ENCODE measurements at places on chromosomes 3 and 15.

DNA sequence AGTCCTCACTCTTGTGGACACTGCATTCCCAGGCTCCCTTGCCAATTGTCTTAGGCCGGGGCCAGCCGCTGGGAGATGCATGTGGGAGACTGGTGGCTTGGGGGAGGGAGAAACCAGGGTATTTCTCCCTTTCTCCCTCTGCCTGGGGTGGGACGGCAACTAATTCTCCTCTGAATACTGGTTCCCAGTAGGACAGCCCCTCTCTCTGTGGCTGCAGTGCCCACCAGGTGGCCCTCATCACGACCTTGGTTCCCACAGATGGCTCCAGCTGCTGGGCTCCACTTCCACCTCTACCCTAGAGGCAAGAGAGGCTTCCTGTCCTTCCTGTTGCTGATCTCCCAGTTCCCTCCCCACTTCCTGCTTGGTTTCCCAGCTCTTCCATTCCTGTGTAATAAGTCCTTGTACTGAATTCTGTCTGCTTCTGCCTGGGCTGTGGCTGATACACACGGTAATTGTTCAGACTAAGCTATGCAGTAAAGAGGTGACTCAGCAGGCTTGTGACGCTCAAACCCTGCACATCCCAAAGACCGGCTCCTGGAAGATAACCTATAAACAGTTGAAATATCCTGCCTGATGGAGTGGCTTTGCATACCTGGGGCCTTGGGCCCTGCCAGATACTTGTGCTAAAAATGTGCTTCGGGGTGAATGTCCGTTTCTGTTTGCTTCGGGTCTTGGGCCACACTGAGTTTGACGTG is 20.4 kb upstream of the COPG1 start:
- peak; percentile 91 for DNase-seq

GRCh38 chr15:73687351-73687750 is 3.2 kb downstream of the CD276 start:
- no peak for DNase-seq

- no peak for DNase-seq
Observed at GRCh38 chr3:29067007-29067406, 213.9 kb upstream of the RBMS3 start.

GRCh38 chr3:29226706-29227105 is 54.2 kb upstream of the RBMS3 start:
- DNase-seq, result no peak

DNA sequence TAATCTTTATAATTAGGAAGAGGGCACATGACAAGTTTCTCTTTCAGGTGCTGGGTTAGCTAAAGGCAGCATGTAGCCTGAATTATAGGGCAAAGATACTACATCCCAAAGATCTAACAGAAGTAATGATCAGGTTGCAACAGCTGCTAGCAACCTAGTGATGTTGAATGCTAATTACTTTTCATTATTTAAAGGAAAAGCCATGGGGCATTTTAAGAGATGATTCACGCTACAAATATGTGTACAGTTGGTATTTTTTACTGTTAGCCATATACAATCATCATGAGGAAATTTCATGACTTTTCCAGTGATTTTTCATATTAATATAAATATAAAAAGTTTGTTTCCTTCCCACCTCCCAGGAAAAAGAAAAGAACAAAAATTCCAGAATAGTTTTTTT is 43.0 kb downstream of the NEK10 start:
- DNase-seq, result no peak

GRCh38 chr3:124217542-124217941 is 225.6 kb upstream of the ROPN1 start:
- peak; percentile 45 for DNase-seq

- DNase-seq, result no peak
Observed at GRCh38 chr3:40109641-40110490, 199.6 kb upstream of the EIF1B start.

DNA sequence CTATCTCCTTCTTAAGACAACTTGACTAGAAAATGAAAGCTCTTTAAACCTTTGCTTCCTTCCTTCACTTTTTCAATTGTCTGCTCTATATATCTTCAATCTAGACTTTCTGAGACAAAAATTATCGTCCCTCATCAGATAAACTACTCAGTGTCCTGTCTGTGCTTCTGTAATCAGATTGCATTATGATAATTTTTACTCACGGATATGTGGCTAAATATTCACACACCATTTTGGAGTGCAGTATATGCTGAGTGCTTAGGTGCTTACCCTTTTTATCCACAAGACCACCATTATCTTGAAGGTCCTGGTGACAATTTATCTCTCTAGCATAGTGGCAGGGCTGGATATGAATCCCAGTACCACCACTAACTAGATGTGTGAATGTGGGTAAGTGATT is 1012.3 kb downstream of the TUSC7 start:
- no peak for DNase-seq

GRCh38 chr3:57068437-57069089 is 8.1 kb downstream of the SPATA12 start:
- DNase-seq, result peak; percentile 91

- DNase-seq, result no peak
Observed at GRCh38 chr3:20700714-20701113, 514.7 kb upstream of the SGO1 start.

DNA sequence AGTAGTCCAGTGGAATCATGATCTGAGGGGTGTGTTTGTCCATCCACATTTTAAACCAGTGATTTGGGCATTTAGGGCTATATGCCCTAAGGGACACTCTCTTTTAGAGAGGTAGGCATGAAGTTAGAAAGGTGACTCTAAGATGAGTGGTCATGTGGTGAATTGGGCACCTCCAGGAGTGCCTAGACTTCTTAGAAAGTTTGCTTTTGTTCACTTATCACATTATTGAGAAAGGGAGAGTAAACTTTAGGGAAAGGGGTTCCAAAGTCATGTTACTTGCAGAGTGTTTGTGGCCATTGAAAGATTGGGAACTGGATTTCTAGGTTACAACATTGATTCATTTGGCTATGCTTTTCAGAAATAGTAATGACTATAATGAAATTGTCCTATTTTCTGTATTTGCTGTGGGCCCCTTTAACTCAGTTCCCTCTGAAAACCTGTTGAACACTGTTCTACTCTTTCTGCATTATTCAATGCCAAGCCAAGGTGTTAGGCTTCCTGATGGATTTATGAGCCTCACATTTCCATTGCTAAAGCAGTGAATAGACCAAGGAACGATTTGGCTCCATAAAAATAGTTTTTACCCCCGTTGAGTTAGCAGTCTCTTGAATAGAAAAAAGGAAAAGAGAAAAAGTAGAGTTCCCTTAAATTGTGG is 169.3 kb downstream of the PTPRG start:
- no peak for DNase-seq

DNA sequence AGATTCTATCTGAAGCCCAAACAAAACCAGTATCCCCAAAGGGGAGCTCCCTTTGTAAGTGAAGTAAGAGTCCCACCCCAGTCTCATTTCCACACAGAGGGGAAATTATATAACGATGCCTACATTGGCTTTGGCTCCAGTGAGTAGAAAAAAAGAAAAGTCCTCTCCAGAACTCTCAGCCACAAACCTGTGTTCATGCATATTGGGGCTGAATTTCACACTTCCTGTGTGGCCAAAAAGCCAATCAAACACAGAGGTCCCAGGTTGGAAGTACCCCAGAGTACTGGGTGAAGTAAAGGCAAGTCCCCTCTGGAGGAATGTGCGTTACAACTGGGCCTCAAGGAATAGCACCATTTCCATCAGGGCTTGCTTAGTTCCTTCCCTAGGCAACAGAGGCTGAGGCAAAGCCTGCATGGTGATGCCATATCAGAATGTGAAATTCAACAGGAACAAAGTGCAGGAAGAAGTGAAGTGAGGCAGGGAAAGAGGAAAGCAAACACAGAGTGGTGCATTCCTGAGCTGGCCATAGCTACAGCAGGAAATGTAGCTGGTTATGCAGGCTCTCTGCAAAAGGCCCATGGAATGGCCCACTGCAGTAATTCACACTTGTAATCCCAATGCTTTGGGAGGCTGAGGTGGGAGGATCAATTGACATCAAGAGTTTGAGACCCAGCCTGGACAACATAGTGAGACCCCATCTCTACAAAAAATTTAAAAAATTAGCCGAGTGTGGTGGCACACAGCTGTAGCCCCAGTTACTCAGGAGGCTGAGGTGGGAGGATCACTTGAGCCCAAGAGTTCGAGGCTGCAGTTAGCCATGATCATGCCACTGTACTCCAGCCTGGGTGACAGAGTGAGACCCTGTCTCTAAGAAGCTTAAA is 16.6 kb upstream of the CX3CR1 start:
- DNase-seq, result no peak

DNA sequence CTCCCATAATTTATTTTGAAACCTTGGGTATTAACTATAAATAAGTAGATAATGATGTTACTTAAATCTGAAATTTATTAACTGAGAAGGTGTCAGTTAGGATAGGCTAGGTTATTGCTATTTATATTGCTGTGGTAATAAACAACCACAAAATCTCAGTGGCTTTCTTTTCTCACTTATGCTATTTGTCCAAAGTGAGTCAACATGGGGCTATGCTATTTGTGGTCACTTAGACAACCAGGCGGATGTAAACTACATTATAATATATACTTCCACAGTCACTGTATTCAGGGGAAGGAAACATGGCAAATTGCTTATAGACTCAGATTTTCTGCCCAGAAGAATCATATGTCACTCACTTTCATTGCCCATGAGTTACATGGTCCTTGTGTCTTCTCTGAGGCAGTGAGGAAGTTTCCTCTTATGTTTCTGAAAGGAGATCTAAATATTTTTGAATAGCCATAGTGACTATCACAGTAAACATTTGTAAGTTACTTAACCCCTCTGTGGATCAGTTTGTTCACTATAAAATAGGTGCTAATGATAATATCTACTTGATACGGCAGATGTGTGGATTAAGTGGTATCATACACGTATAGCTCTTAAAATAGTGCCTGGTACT is 19.8 kb downstream of the HMG20A start:
- no peak for DNase-seq

DNA sequence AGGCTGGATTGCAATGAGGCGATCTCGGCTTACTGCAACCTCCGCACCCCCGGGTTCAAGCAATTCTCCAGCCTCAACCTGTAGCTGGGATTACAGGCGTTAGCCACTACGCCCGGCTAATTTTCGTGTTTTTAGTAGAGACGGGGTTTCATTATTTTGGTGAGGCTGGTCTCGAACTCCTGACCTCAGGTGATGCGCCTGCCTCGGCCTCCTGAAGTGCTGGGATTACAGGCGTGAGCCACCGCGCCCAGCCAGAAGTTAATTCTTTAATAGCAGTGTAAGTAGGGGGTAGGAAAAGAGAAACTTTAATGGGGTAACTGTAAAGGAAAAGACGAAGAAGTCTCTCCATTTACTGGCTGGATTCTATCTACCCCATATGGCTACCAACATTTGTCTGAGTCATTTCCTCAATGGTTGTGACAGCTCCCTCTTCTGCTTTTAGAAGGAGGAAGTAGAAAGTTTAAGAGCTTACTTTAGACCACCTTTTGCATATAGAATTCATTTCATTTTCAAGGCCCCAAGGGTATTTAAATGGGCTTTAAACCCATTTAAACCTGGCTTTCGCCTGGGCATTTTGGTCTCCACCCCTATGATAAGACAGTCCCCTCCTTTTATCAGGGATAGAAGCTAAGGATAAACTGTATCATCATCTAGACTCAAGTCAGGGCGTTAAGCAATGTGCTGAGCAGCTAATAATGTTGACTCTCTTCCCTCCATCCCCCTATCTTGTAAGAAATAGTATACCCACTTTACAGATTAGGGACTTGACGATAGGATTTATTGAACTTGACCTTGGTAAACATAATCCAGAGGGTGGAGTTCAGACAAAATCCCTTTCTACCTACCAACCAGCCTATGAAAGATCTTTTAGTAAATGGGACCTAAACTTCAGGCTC is 1.1 kb upstream of the CDV3 start:
- DNase-seq, result peak; percentile 54

- DNase-seq, result no peak
Observed at GRCh38 chr3:29247088-29247745, 33.7 kb upstream of the RBMS3 start.

DNA sequence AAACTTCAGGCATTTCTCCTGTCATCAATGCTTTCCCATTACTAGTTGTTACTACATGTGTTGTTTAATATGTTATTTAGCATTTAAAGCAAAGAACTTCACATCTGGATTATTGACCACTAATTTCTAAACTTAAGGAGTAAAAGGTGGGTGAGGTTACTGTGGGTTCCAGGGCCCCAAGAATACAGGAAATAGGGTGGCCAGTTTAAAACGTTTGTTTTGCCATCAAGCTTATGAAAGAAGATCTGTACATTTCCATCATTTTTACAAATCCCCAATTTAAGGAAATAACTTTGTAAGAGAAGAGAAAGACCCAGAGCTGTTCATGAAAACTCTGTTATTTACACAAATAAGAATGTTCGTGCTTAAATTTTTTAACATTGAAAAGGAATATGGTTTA is 54.5 kb upstream of the ACKR4 start:
- DNase-seq, result no peak

DNA sequence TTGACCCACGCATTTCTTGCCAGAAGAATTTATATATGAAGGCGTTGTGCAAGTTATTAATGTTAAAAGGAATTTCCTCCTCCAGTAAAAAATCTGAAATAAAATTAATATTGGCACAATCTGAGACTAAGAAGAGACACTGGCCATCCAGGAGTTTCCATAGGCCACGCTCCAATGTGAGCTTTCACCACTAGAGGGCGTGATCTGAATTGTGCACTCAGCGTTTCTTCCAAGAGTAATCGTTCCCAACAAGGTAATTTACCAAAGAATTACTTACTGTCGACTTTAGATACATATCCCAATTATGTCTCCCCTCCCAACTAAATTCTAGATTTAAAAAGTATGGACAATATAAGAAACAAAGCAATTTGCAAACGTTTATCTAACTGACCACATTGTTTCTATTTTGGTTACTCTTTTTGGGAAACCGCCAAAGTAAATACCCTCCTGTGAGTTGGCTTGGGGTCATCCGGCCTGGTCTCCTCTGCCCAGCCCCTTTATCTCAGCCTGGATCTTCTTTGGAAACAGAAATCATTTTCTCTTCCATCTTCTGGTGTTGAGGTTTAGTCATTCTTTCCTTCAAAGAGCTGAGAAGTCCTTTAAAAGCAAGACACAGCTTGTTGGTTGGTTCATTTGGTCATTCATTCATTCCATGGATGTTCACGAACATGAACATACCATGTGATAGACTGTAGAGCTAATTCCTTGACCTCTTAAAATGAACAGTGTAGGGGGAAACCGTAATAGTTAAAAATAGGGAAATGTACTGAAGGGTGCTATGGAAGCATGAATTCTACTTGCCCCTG is 26.2 kb downstream of the POLR2M start:
- DNase-seq, result peak; percentile 10

DNA sequence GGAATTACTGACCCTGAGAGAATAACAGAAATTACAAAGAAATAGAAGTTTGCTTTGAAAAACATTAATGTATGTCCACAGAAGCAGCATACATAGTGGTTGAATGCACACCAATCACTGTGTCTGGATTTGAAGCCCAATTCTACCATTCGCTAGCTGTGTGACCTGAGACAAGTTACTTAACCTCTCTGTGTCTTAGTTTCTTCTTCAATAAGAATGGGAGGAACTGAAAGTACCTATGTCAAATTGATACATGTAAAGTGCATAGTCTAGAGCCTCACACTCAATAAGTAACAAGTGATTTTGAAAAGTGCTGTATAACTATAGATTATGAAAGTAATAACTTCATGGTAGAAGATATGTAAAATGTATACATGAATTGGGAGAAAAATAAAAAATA is 457.8 kb downstream of the FOXP1 start:
- no peak for DNase-seq

- no peak for DNase-seq
Observed at GRCh38 chr15:62988701-62989100, 53.8 kb upstream of the TPM1 start.

GRCh38 chr15:25172691-25173090 is 217.9 kb downstream of the SNRPN start:
- DNase-seq, result no peak
